ENCODE measurements at places on chromosomes 2 and 18.

DNA sequence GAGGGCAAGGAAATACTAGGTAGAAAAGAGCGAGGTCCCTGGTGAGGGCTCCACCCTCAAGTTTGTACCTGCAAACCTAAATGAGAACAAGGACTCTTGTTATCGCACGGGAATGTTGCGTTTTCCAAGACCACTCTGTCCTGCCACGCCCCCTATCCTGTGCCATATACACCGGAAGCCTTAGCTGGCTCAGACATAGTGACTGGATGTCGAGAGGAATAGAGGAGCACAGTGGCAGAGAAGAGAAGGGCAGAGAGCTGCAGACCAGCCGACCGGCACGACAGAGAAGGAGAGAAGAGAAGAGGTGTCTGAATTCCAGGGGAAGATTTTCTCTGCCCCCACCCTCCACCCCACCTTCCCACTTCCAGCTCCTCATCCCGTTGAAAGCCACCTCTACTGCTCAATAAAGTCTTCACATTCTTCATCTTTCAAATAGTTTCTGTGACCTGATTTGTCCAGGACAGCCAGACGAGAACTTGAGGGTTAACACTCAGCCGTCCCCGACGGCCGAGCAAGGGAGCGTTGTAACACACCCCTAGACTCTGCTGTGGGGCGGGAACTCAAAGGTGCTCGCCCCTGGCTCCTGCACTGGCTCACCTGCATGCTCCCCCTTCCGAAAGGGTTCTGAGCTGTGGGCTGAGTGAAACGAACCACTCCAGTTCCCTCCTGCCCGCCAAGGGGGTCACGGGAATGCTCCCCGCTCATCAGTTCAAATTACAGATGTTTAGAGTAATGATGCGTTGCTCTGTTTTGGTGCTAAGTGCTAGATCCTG, 24.9 kb upstream of the COL3A1 start:
- DNase-seq, result no peak

DNA sequence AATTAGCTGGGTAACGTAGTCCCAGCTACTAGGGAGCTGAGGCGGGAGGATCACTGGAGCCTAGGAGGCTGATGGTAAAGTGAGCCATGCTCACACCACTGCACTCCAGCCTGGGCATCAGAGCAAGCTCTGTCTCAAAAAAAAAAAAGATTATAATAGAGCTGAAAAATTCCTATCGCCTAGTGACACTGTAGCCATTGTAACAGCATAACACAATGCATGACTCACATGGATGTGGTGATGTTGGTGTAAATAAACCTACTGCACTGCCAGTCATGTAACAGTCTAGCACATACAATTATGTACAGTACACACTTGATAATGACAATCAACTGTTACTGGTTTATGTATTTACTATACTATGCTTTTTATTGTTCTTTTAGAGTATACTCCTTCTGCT, 39.6 kb downstream of the MGAT4A start:
- DNase-seq, result no peak

DNA sequence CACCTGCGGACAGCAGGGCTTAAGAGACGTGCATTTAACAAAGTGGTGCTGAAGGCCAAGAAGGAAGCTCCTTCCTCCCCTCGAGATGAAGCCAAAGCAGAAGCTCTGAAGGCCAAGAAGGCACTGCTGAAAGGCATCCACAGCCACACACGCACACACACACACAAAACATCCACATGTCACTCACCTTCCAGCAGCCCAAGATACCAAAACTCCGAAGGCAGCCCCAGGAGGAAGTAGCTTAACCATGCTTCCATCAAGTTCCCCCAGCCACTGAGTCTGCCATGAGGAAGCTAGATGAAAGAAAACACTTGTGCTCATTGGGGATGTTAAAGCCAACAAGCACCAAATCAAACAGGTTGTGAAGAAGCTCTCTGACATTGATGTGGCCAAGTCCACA, 175.7 kb upstream of the POU3F3 start:
- no peak for DNase-seq

- DNase-seq, result no peak
Observed at GRCh38 chr2:120867290-120868241, 131.9 kb downstream of the GLI2 start.

DNA sequence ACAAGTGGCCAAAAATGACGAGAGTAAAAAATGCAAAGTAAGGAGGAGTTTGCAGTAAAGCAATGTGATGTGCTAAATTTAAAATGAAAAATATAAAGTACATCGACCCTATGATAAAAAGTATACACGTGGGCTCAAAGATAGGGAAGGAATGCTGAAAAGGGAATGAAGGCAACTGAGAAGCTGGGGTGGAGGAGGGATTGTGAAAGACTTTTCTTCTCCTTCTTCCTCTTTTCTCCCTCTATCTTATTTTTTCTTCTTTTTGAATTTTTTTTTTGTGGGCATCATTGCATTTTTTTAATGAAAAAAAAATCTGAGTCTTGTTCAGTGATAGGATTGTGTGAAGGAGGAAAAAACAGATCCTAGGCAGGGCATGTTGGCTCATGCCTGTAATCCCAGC, 57.6 kb upstream of the STK17B start:
- no peak for DNase-seq

GRCh38 chr2:103174711-103175110, 412.9 kb downstream of the TMEM182 start:
- DNase-seq, result no peak

Measured in RWPE2 (cell line).